ENCODE measurements at places on chromosomes 2 and 18.

DNA sequence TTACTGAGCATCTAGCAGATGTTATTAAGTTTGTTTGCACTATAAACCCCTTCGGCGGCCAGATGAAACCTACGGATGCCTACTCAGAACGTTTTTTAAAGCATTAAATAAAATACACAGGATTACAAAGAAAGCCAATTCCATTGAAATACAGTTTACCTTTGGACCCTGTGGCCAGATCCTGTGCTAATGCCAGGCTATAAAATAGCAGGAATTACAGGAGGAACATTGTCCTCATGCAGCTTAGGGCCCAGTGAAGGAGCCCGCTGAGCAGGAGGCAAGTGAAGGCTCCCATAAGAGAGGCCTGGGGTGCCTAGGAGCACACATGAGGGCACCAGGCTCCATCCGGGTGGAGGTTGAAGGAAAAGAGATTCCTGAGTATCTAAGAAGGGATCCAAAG lies 310.4 kb downstream of the MTX2 start:
- DNase-seq, result no peak

DNA sequence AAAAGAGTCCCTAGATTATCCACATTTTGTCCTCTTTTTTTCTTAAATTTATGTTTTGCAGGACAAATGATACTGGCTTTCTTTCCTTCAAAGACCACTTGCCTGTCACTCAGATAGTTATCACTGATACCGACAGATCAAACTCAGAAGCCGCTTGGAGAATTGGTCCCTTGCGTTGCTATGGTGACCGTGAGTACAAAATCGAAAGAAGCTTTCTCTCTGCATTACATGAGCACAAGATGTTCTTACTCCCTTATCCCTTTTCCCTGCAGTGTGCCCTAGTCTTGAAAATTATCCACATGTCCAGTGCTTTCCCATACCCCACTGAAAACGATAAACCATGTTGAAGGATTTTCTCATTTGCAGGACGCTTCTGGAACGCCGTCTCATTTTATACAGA lies 738.5 kb downstream of the CNTNAP5 start:
- DNase-seq, result no peak

GRCh38 chr2:101307950-101308431 lies 510 bp downstream of the RNF149 start:
- DNase-seq, result peak; percentile 79

DNA sequence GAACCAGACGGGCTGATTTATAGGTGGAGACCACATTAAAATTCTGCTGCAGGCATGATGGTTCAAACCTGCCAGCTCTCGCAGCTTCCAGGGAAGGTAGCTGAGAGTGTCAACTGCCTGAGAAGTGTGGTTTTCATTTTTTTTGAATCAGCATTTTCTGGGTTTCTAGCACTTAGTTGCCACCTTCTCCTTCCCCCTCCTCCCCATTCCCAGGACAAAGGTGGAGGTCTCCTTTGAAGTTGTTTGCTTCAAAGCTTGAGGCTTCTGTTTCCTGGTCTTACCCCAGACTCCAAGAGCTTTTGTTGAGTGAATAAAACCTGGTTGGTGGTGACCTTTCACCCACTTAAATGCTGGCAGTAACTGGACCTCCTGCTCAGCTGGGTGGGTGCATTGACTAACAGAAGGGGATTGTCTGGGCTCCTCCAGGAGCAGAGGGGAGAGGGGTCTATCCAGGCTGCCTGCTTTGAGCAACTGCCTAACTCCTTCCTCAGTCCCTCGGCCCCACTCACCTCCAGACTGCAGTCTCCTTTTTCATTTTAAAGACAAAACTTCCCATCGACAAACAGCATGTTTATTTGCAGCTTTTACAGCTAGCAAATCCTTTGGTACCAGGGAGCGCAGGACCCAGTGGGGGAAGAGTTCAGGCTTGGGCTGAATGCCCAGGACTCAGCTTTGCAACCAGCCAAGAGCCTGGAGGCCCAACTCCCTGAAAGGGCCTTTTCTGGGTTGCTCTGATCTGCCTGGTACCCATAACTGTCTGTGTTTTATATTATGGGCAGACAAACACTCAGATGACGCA lies 3.5 kb downstream of the RHOB start:
- peak; percentile 43 for DNase-seq

- DNase-seq, result no peak
Measured at GRCh38 chr2:160541745-160542144, 48.1 kb upstream of the RBMS1 start.

DNA sequence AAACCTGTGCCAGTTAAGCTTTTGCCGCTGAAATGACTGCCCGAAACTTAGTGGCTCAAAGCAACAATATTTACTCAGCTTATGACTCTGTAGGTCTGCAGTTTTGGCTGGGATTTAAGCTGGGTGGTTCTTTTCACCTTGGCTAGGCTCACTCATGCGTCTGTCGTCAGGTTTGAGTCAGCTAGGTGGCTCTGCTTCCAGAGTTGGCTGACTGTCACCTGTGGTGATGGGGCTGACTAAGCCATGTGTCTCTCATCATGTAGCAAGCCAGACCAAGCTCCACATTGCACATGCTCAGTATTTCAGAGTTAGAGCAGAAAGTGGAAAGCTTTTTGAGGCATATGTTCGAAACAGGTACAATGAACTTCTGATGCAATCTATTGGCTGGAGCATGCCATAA lies 354.8 kb downstream of the MEIS1 start:
- DNase-seq, result no peak

Measured in activated effector memory CD4-positive, alpha-beta T cell treated with anti-CD3 and anti-CD28 coated beads, Interleukin-2, amount 50 U/mL, for 16 hours (primary cell).